Activated CD8-positive, alpha-beta memory T cell treated with anti-CD3 and anti-CD28 coated beads, Interleukin-2, amount 50 U/mL, for 48 hours (primary cell): ENCODE measurements at places on chromosomes 7 and 10.
A peak's percentile ranks its signal among the peaks of the same experiment; 100 is the strongest.

DNA sequence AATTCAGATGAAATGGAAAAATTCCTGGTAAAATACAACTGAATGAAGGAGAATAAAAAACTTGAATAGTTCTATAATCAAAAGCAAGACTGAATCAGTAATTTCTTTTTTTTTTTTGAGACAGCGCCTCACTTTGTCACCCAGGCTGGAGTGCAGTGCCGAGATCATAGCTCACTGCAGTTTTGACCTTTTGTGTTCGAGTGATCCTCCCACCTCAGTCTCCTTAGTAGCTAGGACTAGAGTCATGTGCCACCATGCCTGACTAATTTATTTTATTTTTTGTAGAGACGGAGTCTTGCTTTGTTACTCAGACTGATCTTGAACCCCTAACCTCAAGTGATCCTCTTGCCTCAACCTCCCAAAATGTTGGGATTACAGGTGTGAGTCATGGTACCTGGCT lies 26.1 kb downstream of the SYPL1 start:
- DNase-seq: no peak

GRCh38 chr10:98378722-98379121 lies 36.3 kb downstream of the PYROXD2 start:
- DNase-seq: no peak

- DNase-seq: no peak
Measured at GRCh38 chr7:102837802-102838201, 75.0 kb upstream of the LRRC17 start.

- no peak for DNase-seq
Measured at GRCh38 chr10:129586898-129587443, 119.9 kb downstream of the MGMT start.

DNA sequence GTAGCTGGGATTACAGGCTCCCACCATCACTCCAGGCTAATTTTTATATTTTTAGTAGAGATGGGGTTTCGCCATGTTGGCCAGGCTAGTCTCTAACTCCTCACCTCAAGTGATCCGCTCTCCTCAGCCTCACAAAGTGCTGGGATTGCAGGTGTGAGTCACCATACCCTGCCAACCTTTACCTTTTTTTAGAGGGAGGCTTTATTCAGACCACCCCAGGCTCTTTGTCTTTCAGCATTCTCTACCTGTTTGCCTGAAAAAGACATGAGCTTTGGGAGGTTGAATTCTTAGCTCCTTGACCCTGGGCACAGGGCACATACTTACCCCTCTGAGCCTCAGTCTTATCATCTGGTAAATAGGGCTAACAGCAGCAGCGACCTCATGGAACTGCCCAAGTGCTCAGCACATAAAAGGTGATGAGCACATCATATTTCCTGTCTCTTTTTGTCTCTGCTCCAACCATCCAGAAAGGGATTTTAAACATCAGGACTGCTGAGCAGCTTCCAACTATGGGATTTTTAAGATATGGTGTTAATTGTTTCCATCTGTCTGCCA lies 17.0 kb downstream of the FRMPD2 start:
- no peak for DNase-seq

DNA sequence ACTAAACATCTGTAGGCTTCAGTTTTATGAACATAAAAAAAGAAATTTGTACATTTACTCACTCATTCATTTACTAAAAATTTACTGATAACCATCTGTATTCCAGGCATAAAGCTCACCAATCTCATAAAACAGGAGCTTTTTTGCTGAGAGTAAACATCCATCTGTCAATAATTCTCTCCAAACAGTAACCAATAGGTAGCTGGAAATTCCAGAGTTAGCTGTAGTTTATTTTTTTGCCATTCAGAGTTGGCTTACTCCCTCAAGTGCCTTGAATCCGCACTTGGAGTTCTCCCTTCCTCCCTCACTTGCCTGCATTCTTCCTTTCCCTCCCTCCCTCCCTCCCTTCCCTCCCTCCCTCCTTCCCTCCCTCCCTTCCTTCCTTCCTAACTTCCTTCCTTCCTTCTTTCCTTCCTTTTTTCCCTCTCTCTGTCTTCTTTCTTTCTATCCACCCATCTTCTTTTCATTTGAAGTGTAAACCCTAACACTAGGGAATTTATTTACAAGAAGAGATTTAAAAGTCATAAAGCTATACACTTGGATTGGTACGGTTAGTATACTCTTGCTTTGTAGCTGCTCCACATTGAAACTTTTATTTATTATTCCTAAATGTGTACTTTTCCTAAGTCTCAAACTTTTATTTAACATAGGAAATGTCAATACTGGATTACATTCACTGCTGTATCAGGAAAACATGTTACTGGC lies 44.6 kb upstream of the BICC1 start:
- DNase-seq: no peak

GRCh38 chr10:6035101-6035834 lies 26.9 kb downstream of the IL2RA start:
- DNase-seq: peak; percentile 54

GRCh38 chr7:97179454-97180104 lies 62.1 kb downstream of the SDHAF3 start:
- DNase-seq: no peak

DNA sequence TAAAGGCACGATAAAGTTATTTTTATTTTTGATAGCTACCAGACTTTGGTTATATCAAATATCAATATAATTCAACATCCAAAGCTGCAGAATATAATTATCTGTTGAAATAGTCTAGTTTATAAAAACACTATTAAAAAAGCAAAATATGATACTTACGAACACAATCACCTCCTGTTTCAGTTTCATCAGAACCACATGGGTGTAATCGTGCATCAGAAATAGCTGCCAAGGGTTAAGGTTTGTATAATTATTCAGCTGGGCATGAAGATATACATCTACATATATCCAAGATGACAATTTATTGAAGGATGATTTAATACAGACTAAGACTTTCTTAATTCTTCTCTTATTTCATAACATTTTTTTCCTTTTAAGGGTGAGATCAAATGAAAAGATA lies 20.3 kb downstream of the VWDE start:
- DNase-seq: no peak

- DNase-seq: no peak
Measured at GRCh38 chr7:87000344-87000743, 59.1 kb downstream of the ELAPOR2 start.

DNA sequence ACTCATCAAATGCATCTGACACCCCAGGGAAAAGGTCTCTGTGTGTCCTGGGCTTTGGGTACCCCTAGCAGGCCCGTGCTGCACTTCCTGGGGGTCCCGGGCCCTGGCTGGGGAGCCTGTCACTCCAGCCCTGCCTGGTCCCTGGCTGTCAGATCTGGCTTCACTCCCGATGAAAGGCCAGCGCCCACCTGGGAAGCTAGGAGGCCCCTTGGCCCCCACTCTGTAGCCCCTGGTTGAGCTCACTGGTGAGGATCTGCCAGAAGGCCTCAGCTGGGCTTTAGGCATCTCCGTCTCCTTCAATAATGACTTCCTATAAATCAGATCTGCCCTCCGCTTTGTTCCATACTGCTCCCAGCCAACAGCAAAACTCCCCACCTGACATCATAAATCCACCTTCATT lies 64.0 kb downstream of the GOLGA7B start:
- DNase-seq: no peak

GRCh38 chr7:121330053-121330833 lies 1.4 kb downstream of the WNT16 start:
- no peak for DNase-seq

DNA sequence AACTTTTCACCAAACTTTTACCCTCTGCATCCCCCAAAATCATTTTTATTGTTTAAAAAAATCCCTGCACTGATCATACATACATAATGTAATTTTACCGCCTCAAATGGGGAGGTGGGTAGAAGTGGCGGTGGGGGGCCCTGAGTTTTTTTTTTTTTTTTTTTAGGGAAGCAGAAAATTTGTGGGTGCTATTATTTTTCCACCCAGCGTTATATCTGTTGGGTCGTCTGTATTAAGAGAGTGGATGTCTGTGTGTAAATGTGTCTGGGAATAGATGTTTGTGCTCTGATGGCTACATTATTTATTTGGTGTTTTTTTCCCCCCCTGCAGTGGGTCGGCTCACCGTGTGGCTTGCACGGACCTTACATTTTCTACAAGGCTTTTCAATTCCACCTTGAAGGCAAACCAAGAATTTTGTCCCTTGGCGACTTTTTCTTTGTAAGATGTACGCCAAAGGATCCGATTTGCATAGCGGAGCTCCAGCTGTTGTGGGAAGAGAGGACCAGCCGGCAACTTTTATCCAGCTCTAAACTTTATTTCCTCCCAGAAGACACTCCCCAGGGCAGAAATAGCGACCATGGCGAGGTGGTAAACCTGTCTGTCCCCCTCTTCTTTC lies 438 bp downstream of the ARID5B start:
- no peak for DNase-seq

- no peak for DNase-seq
Measured at GRCh38 chr7:45036796-45037195, 36.8 kb downstream of the CCM2 start.

GRCh38 chr10:10788761-10789160 lies 228.9 kb upstream of the CELF2 start:
- DNase-seq: no peak

DNA sequence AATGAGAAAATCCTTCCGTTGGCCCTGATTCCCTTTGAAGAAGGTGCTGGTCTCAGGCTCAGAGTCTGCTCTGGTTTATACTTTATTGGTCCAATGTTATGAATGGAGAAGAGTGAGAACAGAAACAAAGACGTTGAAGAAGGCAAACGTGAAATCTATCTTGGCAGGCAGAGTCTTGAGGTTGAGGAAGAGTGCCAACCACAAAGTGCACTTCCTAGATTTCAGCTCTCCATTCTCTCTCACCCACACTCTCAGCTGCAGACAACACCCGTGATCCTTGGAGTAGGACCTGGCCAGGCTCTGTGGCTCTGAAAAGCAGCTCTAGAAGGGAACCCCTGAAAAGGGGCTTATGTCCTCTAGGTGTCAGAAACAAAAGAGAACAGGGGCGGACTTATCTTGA lies 128.9 kb upstream of the PLXNA4 start:
- no peak for DNase-seq

- DNase-seq: peak; percentile 96
Measured at GRCh38 chr10:131885391-131886165, 15.2 kb upstream of the PPP2R2D start.

DNA sequence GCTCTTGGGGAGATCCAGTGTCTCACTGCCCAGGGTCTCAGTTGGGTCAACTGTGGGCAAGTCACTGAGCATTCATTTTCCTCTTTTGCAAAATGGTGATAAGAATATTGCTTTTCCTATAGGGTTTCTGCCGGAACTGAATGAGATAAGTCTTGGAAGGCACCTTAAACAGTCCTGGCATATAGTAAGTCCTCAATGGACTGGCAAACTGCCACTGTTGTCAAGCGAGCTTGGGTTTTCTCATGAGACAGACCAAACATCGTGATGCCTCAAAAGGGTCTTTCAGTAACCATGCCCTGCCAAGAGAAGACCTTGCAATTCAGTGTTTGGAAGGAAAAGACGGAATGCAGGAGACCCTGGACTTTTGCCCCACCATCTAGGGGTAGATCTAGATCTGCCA lies 251.5 kb downstream of the WDR11 start:
- DNase-seq: no peak

GRCh38 chr10:113313048-113313602 lies 239.7 kb upstream of the HABP2 start:
- DNase-seq: no peak

GRCh38 chr7:27299861-27300260 lies 57.3 kb downstream of the EVX1 start:
- DNase-seq: no peak

DNA sequence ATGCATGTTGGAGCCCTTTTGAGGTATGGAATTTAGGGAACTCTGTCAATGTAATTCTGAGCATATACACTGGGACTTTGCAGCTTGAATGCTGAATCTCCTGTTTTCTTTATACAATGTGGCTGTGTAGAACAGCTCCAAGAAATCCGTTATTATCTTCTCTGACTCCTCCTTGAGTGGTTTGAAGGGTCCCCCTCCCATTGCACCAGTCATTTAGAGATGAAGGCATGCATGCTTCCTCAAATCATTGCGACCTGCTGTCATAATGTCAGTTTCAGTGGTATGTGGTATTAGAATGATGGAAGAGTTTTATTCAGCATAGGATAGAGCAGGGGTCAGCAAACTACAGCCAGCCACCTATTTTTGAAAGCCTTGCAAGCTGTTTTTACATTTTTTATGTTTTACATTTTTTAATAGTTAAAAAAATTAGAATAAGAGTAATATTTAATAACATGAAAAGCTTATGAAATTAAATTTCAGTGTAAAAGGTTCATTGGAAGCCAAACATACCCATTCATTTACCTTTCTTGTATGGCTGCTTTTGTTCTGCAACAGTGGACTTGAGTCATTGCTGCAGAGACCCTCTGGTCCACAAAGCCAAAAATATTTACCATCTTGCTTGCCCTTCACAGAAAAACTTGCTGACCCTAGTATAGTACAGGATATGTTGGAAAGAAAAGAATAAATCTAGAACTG lies 8.1 kb downstream of the STK17A start:
- DNase-seq: no peak

DNA sequence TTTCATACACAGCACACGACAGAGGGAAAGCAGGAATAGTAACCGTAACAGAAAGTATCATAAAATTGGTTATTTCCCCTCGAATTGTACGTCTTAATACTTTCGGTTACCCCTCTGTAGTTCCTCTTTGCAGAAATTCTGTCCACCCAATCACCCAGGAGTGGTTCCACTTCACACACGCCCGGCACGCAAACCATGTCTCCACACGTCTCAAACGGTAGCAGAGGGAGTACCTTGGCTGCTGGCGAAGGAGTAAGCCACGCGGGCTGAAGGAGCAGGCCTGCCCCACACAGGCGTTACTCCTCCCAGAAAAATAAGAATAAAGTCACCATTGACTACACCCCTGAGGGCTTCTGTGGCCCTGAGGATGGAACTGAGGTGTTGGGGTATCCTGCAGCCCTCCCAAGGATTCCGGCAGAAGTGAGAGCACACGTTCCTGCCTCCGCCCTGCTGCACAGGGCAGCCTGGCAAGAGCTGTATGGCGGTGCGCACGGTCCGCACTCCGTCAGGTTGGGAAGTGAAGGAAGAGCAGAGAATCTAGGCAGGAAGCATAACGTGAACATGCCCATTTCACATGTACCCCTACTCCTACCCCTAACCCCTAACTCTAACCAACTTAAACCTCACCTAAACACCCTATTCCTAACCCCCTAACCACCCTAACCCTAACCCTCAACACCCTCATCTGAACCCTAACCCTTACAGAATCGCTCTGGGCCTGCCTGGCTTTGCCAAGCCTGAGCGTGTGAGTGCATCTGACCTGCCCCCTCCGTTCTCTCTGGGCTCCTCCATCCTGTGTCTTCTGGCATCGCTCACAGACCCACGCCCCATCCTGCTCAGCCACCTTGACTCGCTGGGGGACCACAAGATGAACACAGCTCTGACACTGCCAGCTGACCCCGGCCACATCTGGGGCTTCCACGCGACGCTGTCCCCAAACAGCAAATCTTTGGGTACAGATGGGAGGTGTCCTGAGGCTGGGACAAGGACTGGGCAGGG lies 18.2 kb downstream of the GPR146 start:
- no peak for DNase-seq

GRCh38 chr10:68332259-68333057 lies at the start of gene PBLD:
TSS of gene PBLD (minus strand) at chr10:68332928. CDS start at chr10:68306844, 26,084 bp downstream.
- peak; percentile 84 for DNase-seq
